Left ventricle myocardium inferior (tissue), 1 donor: ENCODE measurements at places on chromosomes 6 and 20. TPM values are rescaled to one million over a fixed set of nuclear protein-coding genes. Genes with fewer than 3 reads are reported as not detected.

- no peaks in the 10 kb centered on the region for H3K36me3 ChIP-seq
- H3K27me3 ChIP-seq: peaks cover 18% of the 10 kb centered on the region
- no peak overlapping the region for H3K4me3 ChIP-seq
- H3K4me1 ChIP-seq: peaks cover 14% of the 10 kb centered on the region
Observed at GRCh38 chr20:58467572-58468527, 47.3 kb downstream of the APCDD1L start.

DNA sequence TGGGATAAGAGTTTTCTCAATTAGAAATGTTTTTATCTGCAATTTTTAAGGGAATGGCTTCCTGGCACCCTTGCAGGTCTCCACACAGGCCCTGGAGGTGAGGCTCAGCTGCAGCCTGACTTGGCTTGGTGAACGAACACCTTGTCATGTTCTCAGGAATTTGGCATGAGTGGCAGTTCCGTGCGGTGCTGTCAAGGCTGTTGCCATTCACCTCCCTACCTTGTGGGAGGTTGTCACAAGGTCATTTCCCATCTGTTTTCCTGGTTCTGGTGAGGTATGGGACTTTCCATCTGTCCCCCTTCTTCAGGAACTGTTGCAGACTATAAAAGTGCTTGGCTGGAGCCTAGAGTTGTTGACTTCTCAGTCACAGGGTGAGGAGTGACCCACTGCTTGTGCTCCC, 82.9 kb downstream of the ELOVL4 start:
- DNase-seq: no peak
- H3K36me3 ChIP-seq: no peaks in the 10 kb centered on the region
- peaks cover 6% of the 10 kb centered on the region for H3K27me3 ChIP-seq

DNA sequence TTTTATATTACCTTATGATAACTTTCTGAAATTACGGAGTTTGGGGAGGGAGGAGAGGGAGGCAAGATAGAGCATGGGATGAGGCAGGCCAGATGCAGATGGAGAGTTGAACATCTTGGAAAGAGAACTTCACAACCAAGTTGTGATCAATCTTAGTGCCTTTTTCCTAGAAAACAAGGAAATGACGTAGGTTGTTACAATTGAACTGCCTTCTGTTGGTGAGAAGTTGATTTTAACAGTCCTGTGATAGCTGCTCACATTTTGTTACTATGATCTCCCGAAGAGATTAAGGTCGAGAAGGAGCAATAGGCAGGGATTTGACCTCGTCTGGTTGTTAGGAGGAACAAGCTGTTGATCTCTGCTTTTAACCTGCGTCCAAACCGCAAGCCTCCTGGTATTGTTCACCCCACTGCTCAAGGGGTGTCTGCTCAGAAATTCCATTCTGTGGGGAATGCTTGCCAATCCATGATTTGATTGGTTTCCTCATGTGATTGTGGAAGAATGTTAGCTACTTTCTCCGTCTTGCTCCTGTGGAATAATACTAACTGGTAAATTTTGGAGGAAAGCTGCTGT, 35.1 kb downstream of the TIAM2 start:
- no peak for DNase-seq
- no peak overlapping the region for H3K4me3 ChIP-seq
- no peak overlapping the region for H3K27ac ChIP-seq
- no peaks in the 10 kb centered on the region for H3K36me3 ChIP-seq

- H3K27me3 ChIP-seq: no peaks in the 10 kb centered on the region
- H3K36me3 ChIP-seq: no peaks in the 10 kb centered on the region
- H3K27ac ChIP-seq: no peak overlapping the region
- DNase-seq: no peak
- no peaks in the 10 kb centered on the region for H3K4me1 ChIP-seq
Observed at GRCh38 chr6:8881663-8882062, 446.3 kb upstream of the SLC35B3 start.

GRCh38 chr6:137051790-137052472, 7.2 kb upstream of the IL20RA start:
- H3K27ac ChIP-seq: no peak overlapping the region
- peaks cover 8% of the 10 kb centered on the region for H3K4me1 ChIP-seq
- H3K4me3 ChIP-seq: no peak overlapping the region
- peaks cover 6% of the 10 kb centered on the region for H3K27me3 ChIP-seq

DNA sequence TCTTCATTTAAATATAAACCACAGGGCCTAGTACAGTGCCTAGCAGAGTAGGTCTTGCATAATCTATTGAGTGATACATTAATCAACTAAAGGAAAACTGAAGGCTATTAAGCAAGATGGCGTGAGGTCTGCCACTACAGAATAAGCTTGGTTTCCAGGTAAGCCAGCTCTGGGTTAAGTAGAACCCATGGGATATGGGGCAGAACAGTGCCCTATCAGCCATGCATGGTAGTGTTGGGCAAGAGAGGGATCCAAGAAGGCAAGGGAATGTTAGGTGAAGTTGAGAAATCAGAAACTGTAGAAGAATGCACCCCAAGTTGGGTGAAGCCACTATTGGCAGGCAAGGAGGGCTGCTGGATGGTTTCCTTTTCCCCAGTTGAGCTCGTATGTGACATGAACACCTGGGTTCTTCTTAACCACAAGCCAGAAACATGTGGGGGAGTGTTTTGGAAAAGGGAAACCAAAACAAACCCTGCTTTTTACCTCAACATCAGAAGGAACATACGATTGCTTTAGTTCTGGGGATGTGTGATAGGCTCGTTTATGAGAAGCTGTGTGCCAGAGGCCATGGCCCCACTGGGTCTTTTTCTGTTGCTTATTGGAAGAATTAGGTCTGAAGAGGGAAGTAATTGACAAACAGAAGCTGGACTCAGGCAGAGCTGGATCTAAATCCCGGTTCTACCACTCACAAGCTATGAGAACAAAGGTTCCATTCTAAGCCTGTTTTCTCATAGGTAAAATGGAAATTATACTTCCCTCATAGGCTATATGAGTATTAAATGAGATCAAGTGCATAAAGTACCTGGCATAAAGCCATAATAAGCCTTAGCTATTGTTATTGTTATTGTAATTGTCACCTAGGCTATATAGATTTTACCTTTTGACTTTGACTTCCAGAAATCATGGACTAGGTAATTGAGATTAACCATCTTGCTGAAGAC, 33.5 kb downstream of the NEDD9 start:
- peaks cover 99% of the 10 kb centered on the region for H3K4me1 ChIP-seq
- no peak overlapping the region for H3K4me3 ChIP-seq
- H3K27me3 ChIP-seq: no peaks in the 10 kb centered on the region
- peaks cover 30% of the 10 kb centered on the region for H3K36me3 ChIP-seq
- no peak overlapping the region for H3K27ac ChIP-seq

GRCh38 chr6:137519629-137520176, 25.5 kb upstream of the OLIG3 start:
- H3K4me1 ChIP-seq: no peaks in the 10 kb centered on the region
- no peak for DNase-seq
- H3K4me3 ChIP-seq: no peak overlapping the region
- peaks cover 99% of the 10 kb centered on the region for H3K27me3 ChIP-seq

DNA sequence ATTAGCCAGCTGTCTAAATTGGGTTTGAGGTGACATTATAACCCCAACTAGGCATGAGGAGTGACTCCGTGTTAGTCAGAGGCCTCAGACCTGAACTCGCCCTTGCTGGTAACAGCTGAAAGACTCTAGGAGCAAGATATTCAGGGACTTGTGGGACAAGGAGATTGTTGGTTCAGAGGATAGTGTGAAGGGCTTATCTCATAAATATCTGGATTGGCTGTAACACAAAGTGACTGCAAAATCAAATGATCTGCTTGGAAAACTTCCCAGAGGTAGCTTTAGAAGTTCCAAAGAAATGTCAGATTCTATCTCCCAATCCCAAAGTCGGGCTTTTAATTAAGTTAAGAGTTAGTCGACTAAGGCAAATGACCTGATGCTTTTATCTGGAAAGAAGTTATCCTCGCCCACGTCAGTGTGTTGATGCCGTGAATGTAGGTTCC, 72.4 kb downstream of the TULP4 start:
- H3K27me3 ChIP-seq: no peaks in the 10 kb centered on the region
- no peaks in the 10 kb centered on the region for H3K4me1 ChIP-seq
- H3K36me3 ChIP-seq: no peaks in the 10 kb centered on the region
- no peak for DNase-seq
- H3K27ac ChIP-seq: no peak overlapping the region

DNA sequence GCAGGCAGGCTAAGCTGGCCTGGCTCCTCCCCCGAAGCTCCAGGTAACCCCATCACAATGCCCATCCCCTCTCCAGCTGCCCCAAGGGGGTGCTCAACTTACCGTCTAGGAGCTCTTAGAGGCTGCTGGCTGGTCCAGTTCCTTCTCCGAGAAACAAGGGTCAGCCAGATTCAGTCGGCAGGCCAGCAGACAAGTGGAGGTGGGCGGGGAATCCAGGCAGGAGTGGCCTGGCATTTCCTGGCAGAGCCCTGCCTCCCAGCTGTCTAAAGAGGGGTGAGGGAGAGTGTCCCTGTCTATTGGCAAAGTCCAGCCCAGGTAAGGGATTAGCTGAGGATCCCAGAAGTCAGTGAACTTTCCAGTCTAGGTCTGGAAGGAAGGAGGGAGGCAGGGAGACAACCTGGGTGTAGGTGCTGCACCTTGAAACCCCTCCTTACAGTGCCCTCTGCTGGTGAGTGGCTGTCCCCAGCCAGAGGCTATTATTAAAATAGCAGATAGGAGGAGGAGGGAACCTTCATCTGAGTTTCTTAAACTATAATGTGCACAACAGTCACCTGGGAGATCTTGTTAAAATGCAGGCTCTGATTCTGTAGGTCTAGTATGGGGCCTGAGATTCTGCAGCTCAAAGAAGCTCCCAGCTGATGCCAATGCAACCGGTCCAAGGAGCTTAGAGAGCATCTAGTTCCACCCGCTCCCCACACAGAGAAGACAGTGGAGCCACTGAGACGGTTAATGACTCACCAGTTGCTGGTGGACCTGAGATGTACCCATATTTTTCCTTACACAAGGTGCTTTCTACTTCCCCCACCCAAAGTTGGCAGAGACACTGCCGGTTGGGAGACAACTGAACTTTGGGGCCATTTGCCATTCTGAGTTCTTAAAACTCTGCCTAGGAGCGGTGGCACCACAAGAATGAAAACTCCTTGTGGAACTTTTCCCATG, at the start of gene UNC5CL:
Gene UNC5CL, minus strand, starts transcription at position 162 of the 939 bp plus-strand sequence. CDS start 4,147 bp downstream, outside the sequence.
- no peaks in the 10 kb centered on the region for H3K36me3 ChIP-seq
- H3K27ac ChIP-seq: no peak within 1 kb of the TSS
- DNase-seq: no peak
- no peaks in the 10 kb centered on the region for H3K27me3 ChIP-seq
- H3K4me3 ChIP-seq: no peak within 1 kb of the TSS

GRCh38 chr6:87925373-87926060, 122.1 kb upstream of the SPACA1 start:
- H3K27ac ChIP-seq: no peak overlapping the region
- no peak overlapping the region for H3K4me3 ChIP-seq
- DNase-seq: no peak
- H3K36me3 ChIP-seq: no peaks in the 10 kb centered on the region

DNA sequence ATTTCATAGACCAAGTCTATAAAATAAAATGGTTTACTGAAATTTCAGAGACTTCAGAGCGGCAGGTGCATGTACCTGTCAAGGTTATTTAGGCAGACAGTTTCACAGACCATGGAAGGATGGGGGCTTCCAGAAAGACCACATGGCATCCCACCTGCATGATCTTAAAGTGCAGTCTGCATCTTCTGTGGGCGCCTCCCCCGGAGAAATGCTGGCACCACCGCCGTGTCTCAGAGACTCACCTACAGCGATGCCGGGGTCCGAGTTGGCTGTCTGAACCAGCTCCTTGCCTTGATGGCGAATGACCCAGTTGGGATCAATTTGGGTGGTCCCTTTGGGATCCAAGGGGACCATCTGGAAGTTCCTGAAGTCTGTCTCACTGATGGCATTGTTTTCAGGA, 30.6 kb downstream of the THBS2 start:
- no peak overlapping the region for H3K4me3 ChIP-seq
- no peak overlapping the region for H3K27ac ChIP-seq
- H3K4me1 ChIP-seq: no peaks in the 10 kb centered on the region
- H3K27me3 ChIP-seq: peaks cover 23% of the 10 kb centered on the region

DNA sequence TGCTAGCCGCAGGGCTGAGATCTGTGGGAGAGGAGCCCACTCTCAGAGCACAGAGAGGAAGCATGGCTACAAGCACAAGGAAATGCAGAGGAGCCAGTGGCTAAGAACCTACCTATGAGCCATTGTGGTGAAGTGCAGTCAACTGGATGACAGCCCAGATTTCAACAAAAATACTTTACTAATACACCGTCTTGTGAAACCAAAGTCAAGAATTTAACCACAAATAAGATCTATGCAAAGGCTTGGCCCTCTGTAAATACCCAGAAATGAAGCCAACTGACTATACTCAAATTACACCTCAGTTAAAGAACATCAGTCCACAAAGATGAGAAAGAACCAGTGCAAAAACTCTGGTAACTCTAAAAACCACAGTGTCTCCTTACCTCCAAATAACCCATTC, 40.1 kb upstream of the PTCHD4 start:
- no peaks in the 10 kb centered on the region for H3K27me3 ChIP-seq
- no peak for DNase-seq
- no peaks in the 10 kb centered on the region for H3K36me3 ChIP-seq
- H3K27ac ChIP-seq: no peak overlapping the region

DNA sequence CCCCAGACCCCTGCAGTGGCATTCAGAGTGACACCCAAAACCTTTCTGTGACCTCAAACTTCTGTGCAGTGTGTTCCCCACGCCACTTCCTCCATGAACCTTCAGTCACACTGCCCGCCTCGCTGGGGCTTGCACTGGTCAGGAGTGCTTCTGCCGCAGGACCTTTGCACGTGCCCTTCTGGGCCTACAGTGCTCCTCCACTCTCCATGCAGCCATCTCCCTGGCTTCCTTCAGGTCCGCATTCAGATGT, 27.1 kb downstream of the SYNJ2 start:
- peak overlapping the region; percentile 77 for H3K27ac ChIP-seq
- H3K4me3 ChIP-seq: no peak overlapping the region
- H3K36me3 ChIP-seq: no peaks in the 10 kb centered on the region
- H3K27me3 ChIP-seq: no peaks in the 10 kb centered on the region

- H3K4me1 ChIP-seq: no peaks in the 10 kb centered on the region
- no peak overlapping the region for H3K4me3 ChIP-seq
- DNase-seq: no peak
- no peaks in the 10 kb centered on the region for H3K36me3 ChIP-seq
Observed at GRCh38 chr6:156735751-156736150, 41.4 kb upstream of the ARID1B start.

- no peaks in the 10 kb centered on the region for H3K4me1 ChIP-seq
- H3K4me3 ChIP-seq: no peak overlapping the region
- H3K36me3 ChIP-seq: peaks cover 100% of the 10 kb centered on the region
- no peak overlapping the region for H3K27ac ChIP-seq
- no peaks in the 10 kb centered on the region for H3K27me3 ChIP-seq
- no peak for DNase-seq
Observed at GRCh38 chr6:112173221-112173804, 81.1 kb downstream of the LAMA4 start.

GRCh38 chr20:17662333-17663039, 19.6 kb downstream of the RRBP1 start:
- H3K27ac ChIP-seq: peak overlapping the region; percentile 56
- H3K27me3 ChIP-seq: no peaks in the 10 kb centered on the region
- DNase-seq: no peak
- H3K4me3 ChIP-seq: no peak overlapping the region
- H3K36me3 ChIP-seq: peaks cover 22% of the 10 kb centered on the region

The SIRPD gene
- not detected for total RNA-seq

The CST9 gene
- total RNA-seq: not detected

The DOK5 gene
- 14.3 TPM for total RNA-seq

The TNF gene
- total RNA-seq: 0.47 TPM

The CDSN gene
- total RNA-seq: not detected

The FAM217A gene
- total RNA-seq: not detected

The RAET1G gene
- 0.19 TPM for total RNA-seq

The CSE1L gene
- total RNA-seq: 38.2 TPM
